ENCODE measurements at places on chromosomes 16 and 17.

DNA sequence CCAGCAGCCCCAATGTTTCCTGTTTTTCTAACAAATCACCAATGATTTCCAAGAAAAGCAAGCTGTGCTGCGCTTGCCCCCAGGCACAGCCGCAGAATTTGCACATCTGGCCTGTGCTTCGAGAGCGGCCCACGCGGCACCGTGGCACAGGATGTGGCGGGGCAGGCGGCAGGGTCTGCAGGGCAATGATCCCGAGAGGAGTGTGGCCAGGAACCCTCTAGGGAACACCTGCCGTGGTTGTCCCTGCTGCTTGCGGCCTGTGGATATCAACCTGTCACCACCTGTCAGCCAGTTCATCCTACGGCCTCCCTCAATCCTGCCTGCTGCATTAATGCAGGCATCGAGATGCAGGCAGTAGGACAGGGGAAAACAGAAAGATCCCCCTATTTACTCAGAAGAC is 24.0 kb downstream of the PIK3R5 start:
- DNase-seq = no peak

DNA sequence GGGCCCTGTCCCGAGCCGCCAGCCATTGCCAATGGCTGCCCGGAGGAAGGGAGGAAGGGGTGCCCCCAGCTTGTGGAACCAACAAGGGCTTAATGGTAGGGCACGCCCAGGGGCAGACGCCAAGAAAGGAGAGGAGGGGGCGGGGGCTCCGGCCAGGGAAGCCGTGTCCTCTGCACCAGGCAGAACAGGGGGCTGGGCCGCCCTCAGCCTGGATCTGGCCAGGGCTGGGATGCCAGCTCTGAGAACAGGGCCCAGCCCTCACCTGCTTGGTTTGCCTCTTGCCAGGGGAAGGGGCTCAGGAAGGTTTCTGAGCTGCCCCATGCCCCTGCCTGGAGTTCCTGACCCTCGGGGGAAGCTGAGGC is 35.8 kb upstream of the SLC38A10 start:
- no peak for DNase-seq

- DNase-seq = no peak
These were observed 38.5 kb downstream of the RBFOX3 start for GRCh38 chr17:79572136-79572925.

- DNase-seq = no peak
These were observed 19.6 kb downstream of the MGAT5B start for GRCh38 chr17:76887802-76888201.

DNA sequence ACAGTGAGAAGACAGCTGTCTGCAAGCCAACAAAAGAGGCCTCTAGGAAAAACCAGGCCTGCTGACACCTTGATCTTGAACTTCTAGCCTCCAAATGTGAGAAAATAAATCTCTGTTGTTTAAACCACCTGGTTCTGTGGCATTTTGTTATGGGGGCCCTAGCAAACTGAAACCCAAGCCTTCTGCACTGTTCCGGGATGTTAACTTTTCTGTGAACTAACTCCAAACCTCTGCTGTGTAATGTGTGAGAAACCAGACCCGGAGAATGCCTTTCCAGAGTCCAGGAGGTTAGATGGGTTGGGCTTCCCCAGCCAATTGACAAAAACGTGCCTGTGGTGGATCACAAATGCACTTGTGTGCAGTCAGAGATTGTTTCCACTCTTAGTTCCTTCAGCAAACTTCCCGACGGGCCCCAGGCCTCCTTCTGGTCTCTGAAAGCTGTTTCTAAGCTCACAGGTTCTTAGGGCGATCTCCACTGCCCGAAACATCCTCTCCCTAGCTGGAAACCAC is 13.6 kb upstream of the GGA2 start:
- DNase-seq = no peak

- DNase-seq = no peak
These were observed 59.4 kb downstream of the NUP93 start for GRCh38 chr16:56789360-56789759.

GRCh38 chr17:77690271-77691161 is 268.0 kb upstream of the TNRC6C start:
- DNase-seq = no peak

DNA sequence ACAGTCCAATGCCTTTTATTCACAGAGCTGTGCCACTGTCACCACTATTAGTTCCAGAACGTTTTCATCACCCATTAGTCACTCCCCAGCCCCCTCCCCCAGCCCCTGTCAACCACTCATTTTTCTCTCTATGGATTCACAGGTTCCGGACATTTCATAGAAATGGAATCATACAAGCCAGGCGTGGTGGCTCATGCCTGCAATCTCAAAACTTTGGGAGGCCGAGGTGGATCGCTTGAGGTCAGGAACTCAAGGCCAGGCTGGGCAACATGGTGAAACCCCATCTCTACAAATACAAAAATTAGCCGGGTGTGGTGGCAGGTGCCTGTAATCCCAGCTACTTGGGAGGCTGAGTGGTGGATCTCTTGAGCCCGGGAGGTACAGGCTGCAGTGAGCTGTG is 759 bp upstream of the PAM16 start:
- no peak for DNase-seq

DNA sequence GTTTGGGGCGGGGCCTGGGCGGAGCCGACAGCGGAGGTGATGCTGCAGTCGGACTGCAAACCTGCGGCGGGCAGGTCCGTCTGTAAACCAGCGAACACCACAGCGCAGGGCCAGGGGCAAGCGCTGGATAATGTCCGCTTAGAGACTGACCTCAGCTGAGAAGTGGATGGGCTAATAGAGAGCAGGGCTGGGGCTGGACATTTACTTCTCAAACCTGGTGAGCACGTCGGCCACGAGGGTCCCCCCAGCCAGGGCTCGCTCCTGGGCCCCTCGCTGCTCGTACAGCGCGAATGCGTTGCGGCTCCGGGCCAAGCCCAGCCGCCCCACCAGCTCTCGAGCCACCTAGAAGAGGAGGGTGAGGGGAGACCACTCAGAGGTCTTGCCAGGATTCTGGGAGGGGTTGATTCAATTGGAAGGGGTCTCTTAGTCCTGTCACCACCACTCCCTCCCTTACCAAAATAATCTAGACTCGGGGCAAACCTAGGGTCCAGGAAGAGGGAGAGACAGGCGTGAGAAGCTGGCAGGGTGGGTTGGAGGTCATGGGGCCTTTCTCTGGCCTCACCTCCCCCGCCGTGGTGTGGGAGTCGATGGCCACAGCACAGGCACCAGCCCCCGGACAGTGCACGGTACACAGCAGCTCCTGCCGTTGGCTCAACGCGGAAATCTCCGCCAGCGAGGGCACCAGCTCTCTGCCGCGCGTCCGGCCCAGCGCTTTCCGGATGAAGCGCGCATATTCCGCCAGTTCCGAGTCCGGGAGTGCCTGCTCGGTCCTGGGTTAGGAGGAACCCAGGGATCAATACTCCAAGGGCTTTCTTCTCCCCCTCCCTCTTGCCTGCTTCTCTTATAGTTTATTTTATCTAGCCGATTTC is 5.8 kb downstream of the PLEKHH3 start:
- DNase-seq = no peak

DNA sequence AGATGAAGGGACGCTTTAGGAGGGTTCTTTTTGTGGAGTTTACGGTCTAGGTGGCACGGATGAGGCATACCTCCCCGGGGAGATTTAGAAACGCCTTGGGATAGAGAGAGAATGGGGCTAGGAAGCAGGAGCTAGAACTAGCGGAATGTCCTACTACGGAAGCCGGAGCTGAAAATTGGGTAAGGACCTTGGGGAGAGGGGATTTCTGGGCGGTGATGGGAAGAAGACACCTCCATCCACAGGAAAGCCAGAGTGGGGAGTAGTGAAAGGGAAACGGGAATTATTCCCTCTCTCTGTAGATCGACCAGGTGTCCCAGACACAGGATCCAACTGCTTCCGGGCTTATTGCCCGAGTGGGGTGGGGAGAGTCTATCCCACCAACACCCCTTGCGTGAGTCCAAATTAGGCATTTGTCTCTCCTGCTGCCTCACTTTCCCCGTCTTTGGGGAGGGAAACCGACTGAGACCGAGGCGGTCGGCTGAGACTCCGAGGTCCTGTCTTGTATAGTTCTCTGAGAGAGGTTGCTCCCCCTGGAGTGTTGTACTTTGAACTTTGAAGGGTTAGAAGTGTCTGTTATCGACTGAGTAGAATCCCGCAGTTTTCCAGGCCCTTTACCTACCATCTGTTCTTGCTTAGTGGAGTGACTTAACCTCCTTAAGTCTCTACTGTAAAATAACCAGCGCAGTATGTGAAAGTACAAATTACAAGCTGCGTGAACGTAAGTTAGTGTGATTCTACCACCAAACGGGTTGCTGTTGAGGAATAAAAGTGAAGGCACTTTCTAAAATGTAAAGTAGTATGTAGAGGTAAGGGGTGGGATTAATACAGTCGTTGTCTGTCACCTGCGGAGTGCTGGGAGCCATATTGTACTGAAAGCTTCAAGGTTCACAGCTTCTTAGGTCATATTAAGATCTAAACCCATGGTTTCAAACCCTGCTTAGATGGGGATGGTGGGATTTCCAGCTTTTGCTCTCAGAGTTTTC is 1.0 kb downstream of the RSPRY1 start:
- DNase-seq = no peak

All from esophagus squamous epithelium (tissue), 5 donors.